Left renal cortex interstitium (tissue), 4 donors: ENCODE measurements at places on chromosomes 11 and 22. TPM values are rescaled to one million over a fixed set of nuclear protein-coding genes. Genes with fewer than 3 reads are reported as not detected.

Gene CECR2
- 9.2 TPM for polyA plus RNA-seq

Gene DRAP1
- 103 TPM for polyA plus RNA-seq

Gene SPDYC
- polyA plus RNA-seq = not detected

Gene KRTAP5-10
- 0.25 TPM for polyA plus RNA-seq

Gene WNT11
- polyA plus RNA-seq = 22.1 TPM

Gene CNIH2
- 4.2 TPM for polyA plus RNA-seq

Gene OR5T3
- not detected for polyA plus RNA-seq

Gene TENM4
- 23.7 TPM for polyA plus RNA-seq

Gene LRRC74B
- 0.30 TPM for polyA plus RNA-seq

Gene SMCO4
- polyA plus RNA-seq = 19.1 TPM

Gene RAB38
- 18.8 TPM for polyA plus RNA-seq

Gene MISFA
- 16.1 TPM for polyA plus RNA-seq

Gene RNF169
- polyA plus RNA-seq = 18.4 TPM

Gene SCN4B
- 1.8 TPM for polyA plus RNA-seq

Gene PKP3
- 6.0 TPM for polyA plus RNA-seq

Gene FAM181B
- polyA plus RNA-seq = 2.8 TPM

Gene SYCE3
- polyA plus RNA-seq = not detected

Gene SPTY2D1
- polyA plus RNA-seq = 22.7 TPM

Gene TUBGCP6
- polyA plus RNA-seq = 54.9 TPM

Gene POU2F3
- polyA plus RNA-seq = 0.41 TPM

Gene RPS6KB2
- 42.5 TPM for polyA plus RNA-seq

Gene CYP2D6
- polyA plus RNA-seq = 6.9 TPM

Gene DSCAML1
- 2.5 TPM for polyA plus RNA-seq

Gene TRIM34
- 6.1 TPM for polyA plus RNA-seq

Gene P4HA3
- 1.2 TPM for polyA plus RNA-seq

Gene MS4A7
- 12.0 TPM for polyA plus RNA-seq

Gene ZNF214
- polyA plus RNA-seq = 11.0 TPM

Gene CARNS1
- polyA plus RNA-seq = 5.0 TPM

Gene AKIP1
- 22.5 TPM for polyA plus RNA-seq
